Upper lobe of left lung (tissue), 6 donors: ENCODE measurements at places on chromosomes 3 and 15. TPM values are rescaled to one million over a fixed set of nuclear protein-coding genes. Genes with fewer than 3 reads are reported as not detected.

Gene PTH1R
- total RNA-seq, result 48.2 TPM

Gene ATXN7
- 33.0 TPM for total RNA-seq

Gene CCDC9B
- 68.9 TPM for total RNA-seq

DNA sequence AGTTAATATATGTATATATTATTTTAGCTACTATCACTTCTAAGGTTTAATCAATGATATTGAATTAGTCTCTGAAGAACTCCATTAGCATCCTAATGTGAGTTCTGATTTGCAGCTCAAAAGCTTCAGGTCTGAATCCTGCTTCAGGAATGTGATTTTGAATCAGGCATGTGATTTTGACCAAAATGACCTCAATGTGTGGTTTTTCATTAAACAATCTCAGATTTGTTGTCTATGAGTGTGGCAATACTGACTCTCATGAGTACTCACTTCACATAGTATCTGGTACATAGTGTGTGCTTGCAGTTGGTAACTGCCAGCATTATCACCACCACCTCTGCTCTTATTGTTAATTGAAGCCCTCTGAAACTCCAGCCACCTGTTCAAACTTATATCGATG lies 251.0 kb downstream of the KCNH8 start:
- no peak for DNase-seq

DNA sequence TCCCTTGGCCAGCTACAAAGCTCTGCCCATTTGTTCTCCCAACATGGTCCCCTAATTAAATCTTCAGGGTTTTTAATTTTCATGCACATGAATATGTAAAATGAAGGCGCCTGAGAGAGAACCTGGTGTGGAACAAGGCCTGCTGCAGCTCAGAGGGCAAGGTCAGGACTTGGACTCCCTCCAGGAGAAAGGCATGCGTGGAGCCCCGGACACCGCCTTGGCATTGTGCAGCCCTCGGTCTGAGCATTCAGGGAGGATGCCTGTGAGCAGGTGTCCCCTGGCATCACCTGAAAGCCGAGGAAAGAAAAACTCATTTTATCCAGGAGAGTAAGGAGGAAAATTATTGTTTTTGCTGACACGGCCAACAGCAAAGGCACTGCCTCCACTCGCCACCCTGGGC lies 33.8 kb upstream of the EPHB1 start:
- peak; percentile 12 for DNase-seq
